Right hindlimb (tissue), 1 donor: ENCODE measurements at places on chromosomes 4 and X.

- DNase-seq, result no peak
Measured at GRCh38 chr4:185093603-185094002, 49.5 kb upstream of the SLC25A4 start.

- DNase-seq, result peak; percentile 47
Measured at GRCh38 chr4:186622788-186623464, 67.6 kb upstream of the MTNR1A start.

DNA sequence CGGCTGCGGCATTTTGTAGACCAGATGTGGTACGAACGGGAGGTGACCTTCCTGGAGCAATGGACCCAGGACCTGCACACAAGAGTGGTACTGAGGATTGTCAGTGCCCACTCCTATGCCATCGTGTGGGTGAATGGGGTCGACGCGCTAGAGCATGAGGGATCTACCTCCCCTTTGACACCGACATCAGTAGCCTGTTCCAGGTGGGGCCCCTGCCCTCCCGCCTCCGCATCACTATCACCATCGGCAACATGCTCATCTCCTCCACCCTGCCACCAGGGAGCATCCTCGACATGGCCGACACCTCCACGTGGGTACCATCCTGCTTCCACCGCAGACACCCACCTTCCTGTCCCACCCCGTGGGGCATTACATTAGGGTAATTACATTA, 46.2 kb downstream of the SMARCA5 start:
- DNase-seq, result no peak

GRCh38 chrX:63884821-63885790, 100.1 kb upstream of the ARHGEF9 start:
- DNase-seq, result no peak

DNA sequence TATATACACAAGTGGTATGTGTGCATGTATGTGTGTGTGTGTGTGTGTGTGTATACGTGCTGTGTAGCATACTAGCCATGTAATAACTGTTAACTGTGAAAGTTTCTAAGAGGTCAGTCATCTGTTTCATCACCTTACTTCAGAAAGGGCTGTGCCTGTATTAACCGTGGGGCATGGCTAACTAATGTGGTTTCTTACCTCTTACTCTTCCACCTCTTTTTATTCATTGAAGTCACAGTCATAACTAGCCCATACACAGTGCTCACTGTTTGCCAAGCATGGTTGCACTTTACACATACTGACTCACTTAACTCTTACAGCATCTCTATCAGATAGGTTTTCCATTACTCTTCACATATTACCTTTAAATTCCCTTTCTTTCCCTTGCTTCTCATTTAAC, 23.7 kb upstream of the LRAT start:
- no peak for DNase-seq

- DNase-seq, result no peak
Measured at GRCh38 chr4:156230176-156230575, 276.5 kb upstream of the CTSO start.

DNA sequence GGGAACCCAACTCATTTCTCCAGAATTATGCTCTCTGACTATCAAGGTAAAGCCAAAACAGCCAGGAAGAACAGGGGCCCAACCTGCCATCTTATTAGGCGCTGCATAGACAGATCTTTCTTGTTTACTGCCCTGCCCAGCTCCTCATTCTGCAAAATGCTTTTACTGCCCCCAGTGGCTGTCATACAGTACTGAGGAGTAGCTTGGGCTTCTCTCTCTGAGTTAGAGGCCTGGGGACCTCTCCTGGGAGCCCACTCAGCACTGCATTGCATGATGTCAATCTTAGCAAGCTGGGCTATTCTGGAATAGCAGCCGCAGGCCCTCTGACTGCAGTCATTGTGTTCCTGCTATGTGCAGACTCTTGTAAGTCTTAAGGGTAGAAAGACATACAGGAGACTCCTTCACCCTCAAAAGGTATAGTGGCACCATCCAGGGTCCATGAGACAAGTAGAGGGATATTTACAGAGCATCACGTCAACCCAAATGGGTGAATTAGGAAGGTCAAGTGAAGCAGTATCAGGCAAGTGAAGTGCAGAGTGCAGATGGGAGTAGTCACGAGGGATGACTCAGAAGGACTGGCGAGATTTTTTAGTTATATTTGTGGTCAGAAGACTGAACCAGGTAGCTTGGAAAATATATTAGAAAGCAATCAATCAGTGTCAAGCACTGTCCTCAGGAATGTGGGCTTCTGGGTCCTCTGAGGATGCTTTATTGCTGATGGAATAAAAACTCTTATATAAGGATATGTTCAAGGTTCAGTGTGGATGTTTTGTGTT, 294.1 kb upstream of the SFRP2 start:
- DNase-seq, result peak; percentile 36

DNA sequence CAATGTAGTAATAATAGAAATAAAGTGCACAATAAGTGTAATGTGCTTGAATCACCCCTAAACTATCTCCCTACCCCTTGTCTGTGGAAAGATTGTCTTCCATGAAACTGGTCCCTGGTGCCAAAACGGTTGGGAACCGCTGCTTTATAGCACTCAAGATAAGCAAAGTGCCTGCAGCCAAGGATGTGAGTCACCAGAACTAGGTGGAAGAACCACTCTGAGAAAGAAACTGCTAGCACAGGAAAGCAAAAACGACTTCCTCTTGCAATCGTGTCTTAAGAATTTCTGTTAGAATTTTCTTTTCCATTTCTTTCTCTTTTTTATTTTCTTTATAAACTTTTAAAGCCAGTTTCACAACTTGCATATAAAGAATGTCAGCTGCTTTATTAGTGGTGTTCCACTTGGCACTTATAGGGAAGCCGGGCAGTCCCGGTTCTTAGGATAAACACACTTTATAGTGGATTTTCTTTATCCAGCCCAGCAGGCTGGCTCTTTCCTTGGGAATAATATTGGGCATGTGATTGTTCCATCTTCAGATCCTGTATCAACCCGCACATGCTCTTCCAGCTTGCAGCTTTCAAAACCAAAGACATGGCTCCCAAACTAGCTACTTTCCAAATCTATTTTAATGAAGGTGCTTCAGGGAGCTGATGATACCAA, 32.3 kb upstream of the CXCL8 start:
- no peak for DNase-seq

- no peak for DNase-seq
Measured at GRCh38 chrX:1528186-1528883, 8.7 kb downstream of the P2RY8 start.

- no peak for DNase-seq
Measured at GRCh38 chr4:93646233-93646930, 182.2 kb upstream of the ATOH1 start.

DNA sequence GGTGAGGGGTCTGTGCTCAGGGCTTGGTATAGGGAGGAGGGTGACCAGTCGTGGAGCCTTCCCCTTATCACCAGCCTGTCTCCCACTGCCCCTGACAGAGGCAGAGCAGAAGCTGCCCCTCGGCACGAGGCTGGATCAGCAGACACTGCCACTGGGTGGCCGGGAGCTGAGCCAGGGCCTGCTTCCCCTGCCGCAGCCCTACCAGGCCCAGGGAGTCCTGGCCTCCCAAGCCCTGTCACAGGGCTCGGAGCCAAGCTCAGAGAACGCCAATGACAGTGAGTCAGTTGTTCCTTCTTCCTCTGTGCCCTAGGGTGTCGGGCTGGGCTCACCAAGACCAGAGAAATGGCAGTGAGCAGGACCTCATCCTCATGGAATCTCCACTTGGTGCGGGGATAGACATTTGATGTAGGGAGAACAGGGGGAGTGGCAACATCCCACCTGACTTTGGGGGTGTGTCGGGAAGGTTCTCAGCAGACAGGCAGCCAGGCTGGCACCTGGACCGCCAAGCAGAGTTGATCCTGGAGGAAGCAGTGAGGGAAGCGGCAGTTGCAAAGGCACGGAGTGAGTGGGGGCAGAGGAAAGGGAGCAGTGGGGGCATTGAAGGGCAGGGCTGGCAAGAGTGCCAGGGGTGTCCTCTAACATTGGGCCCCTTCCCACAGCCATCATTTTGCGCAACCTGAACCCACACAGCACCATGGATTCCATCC, 14.3 kb upstream of the UBA1 start:
- no peak for DNase-seq

- no peak for DNase-seq
Measured at GRCh38 chrX:151488677-151489076, 74.8 kb upstream of the PASD1 start.

- no peak for DNase-seq
Measured at GRCh38 chr4:26183017-26183416, 137.8 kb upstream of the RBPJ start.

DNA sequence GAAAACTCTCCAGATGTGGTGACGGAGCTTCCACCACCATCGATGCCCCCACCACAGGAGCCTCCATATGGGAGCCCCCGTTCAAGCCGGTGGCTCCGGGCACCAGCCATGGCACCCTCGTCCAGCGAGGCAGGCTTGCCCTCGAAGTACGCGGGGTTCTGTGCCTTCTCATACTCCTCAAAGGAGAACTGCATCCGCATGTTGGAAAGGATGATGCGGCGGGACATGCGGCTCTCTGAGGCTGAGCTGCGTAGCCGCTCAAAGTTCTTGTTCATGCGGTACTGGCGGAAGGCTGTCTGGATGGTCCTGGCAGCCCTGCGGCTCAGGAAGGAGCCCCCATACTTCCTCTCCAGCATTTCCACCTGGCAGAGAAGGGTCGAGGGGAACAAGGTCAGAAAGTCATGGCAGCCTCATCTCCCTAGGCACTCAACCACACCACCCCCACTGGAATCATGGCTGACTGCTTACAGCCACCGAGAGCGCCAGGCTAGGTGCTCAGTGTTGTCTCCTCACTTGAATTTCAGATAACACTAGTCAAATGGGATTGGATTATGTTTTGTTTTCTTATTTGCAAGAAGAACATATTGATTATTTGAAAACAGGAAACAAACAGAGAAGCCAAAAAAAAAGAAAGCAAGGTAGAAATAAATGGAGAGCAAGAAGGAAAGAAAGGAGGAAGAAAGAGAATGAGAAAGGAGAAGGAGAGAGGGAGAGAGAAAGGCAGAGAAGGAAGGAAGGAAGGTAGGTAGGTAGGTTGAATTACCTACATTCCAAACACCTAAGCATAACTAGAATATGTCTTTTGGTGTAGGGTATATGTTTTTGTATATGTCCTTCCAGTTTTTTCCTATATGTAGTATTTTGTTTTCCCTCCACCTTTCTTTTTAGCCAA, 26.6 kb downstream of the IQSEC2 start:
- DNase-seq, result no peak

DNA sequence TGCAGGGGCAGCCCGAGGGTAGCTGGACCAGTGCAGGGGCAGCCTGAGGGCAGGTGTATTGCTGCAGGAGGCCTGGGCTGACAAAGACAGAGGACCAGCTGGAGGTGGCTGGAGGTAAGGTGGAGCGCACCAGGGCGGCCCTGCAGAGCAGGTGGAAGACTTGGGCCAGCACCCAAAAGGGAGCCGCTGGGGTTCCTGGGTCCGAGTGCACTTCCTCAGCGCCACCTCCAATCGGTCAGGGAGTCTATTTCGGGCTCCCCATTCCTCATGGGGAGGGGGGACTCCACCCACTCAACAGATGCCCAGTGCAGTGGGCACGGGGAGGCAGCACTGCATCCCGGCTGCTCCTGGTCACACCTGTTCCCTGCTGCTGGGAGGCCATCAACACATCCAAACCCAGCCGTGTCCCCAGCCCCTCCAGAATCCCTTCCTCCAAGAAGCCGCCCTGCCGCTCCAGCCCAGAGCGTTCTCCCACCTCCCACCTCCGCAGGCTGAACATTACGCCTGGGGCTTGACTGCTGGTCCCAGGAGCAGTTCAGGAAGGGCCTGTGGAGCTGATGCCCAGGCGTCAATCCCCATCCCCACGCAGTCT, 1.5 kb downstream of the LRPAP1 start:
- DNase-seq, result peak; percentile 21

DNA sequence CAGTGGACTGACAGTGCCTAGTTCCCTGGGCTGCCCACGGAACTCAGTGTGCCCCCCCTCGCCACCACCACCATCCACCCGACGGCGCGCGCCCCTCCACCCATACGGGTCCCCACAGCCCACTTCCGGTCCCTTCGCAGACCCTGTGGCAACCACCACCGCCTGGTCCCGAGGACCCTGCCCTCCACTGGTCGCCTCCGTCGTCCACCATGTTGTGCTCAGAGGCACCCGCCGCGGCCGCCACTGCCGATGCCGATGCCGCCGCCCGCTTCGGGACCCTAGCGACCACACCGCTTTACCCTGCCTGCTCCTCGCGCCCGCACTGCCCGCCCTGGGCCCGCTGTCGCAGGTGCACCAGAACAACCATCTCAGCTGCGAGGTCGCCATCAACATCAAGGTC, 66.5 kb upstream of the LANCL3 start:
- no peak for DNase-seq
